ENCODE measurements at places on chromosomes 3 and 15. TPM values are rescaled to one million over a fixed set of nuclear protein-coding genes. Genes with fewer than 3 reads are reported as not detected.
A peak's percentile ranks its signal among the peaks of the same experiment; 100 is the strongest.

GRCh38 chr3:113079218-113079961 is 88.6 kb downstream of the GTPBP8 start:
- no peak overlapping the region for H3K27ac ChIP-seq
- H3K27me3 ChIP-seq: no peaks in the 10 kb centered on the region
- peaks cover 2% of the 10 kb centered on the region for H3K4me1 ChIP-seq
- no peak overlapping the region for H3K4me3 ChIP-seq

GRCh38 chr15:55279746-55280351 is 9.8 kb downstream of the RAB27A start:
- H3K36me3 ChIP-seq: peaks cover 60% of the 10 kb centered on the region
- peak; percentile 46 for DNase-seq
- peak overlapping the region; percentile 63 for H3K4me3 ChIP-seq
- H3K27ac ChIP-seq: peak overlapping the region; percentile 98
- peaks cover 88% of the 10 kb centered on the region for H3K4me1 ChIP-seq
- H3K27me3 ChIP-seq: no peaks in the 10 kb centered on the region

LYZL4 gene
- not detected for total RNA-seq

BMF gene
- 17.9 TPM for total RNA-seq

RARB gene
- total RNA-seq: not detected

Measured in activated T-helper 2 cell treated with anti-CD3 and anti-CD28 coated beads, Interferon-gamma antibody, Interleukin-2, Interleukin-4, amounts not matched to agents 10 μg/mL and 5 μg/mL and 100 μg/mL, durations not matched to agents 14 hours and 24 hours and 36 hours (primary cell).